ENCODE measurements at places on chromosomes 2 and 18.

DNA sequence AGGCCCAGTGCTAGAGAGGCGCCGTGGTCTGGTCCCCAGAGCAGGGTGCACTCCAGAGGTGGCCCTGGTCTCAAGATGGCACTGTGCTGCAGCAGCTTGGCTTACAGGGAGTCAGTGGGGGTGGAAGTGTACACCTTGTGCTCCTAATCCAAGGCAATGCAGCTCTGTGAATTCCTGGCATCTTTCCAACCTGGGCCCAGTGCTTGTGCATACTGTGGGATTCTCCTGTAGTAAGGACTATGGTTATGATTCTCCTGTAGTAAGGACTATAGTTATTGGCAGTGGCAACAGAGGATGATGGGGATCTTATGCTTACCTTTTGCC lies 616.7 kb upstream of the REG3G start:
- DNase-seq: no peak

- no peak for DNase-seq
Measured at GRCh38 chr2:191806396-191806795, 40.5 kb downstream of the CAVIN2 start.

DNA sequence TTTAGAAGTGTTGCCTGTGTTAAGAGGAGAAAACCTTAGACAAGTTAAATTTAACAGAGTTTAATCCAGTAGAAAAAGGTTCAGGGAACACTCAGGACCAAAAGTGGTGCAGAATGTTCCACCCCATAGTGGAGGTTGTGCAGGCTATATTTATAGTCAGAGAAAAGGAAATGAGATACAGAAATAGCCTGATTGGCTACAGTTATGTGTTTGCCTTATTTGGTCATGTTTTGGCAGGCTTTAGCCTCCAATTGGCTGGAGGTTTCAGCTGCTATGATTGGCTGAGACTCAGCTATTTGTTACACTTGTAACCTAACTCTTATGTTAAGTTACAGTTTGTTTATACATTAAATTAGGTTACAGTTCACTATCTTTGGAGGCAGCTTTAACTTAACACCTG lies 4.2 kb downstream of the STAMBP start:
- DNase-seq: no peak

- no peak for DNase-seq
Measured at GRCh38 chr2:161250864-161251436, 57.3 kb upstream of the PSMD14 start.

DNA sequence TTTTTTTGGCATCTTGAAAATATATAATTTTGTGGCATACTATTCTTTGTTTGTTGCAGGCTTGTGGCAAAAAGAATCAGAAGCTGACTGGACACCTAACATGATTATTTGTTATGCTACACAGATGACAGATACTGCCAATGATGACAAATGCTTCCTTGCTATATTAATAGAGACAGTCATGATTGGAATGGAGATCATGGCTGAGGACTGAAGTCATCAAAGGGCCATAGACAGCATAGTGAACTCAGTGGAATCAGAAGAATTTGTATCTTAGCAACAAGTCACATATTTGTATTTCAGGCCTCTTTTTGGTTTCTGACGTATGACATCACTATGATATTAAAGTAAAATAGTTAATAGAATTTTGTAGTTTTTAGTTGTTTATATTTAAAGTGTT lies 1003.8 kb upstream of the DDX18 start:
- DNase-seq: no peak

DNA sequence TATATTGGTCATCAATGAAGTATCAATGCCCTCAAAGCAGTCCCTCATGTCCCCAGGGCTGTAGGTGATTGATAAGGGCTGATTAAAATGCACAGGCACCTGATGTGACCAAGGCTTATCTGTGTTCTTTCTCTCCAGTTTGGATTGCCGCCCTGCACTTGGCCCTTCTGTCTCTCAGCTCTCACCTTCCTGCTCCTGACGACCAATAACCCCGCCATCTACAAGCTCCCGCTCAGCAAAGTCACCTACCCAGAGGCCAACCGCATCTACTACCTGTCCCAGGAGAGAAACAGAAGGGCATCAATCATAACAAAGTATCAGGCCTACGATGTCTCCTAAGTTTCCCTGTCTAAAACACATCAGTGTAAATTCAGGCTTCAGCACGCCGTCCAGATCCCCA lies 41.8 kb upstream of the SLC14A1 start:
- no peak for DNase-seq

DNA sequence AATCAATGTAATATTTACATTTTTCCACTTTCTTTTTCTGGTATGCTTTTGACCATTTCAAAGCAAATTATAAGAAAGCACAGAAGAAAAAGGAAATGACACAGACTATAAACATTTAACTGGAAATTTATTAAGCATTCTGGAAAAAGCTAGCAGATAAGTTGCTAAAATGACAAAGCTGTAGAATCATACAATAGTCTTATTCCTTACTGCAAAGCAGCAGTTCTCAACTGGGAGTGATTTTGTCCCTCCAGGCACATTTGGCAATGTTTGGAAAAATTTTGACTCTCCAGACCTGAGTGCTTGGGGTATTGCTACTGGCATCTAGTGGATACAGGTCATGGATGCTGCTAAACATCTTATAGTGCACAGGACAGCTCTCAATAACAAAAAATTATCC lies 75.1 kb downstream of the MBD5 start:
- DNase-seq: no peak

GRCh38 chr2:189927823-189928222 lies 134.7 kb downstream of the MSTN start:
- no peak for DNase-seq

DNA sequence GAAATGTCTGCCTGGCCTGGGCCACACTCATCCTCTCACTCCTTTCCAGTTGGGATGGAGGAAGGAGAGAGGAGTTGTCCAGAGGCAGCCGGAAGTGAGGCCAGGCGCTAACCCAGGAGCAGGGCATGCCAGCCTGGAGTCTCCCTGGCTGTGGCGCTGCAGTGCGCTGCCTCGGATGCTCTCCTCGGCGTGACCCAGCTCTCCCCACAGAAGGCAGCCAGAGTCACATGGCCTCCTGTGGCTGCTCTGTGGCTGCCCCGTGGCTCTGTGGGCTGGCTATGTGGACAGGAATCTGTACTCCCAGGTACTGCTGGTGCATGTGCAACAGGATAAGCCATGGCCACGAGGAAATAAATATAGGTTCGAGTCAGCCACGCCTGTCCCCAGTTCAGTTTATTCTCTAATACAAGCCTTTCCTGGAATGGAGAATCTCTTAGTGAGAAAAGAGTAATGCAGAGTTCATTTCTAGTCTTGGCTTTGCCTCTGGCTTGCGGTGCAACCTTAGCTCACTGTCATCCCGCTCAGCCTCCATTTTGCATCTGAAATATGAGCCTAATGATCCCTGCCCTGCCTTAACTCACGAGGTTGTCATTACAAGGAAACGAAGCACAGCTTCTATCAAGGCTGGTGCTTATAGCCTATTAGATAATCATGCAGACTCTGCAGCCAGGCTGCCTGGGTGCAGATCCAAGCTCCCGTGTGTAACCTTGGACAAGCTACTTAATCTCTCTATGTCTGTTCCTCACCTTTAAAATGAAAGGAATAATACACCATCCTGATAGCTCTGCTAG lies 106.3 kb downstream of the ANTXR1 start:
- DNase-seq: no peak

DNA sequence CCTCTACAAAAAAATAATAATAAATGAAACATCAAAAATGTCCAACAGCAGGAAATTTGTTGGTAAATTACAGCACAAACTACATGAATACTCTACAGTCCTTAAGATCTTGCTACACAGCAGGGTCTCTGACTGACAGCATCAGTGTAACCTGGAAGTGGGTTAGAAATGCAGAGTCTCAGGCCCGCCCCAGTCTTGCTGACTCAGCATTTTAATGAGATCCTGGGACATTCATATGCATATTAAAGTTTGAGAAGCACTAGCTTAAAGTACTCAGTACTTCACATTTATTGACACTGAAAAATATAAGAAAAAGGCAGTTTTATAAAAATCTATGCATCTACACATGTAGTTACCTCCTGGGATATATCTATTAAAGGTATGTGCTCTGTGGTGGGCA lies 21.7 kb downstream of the ST3GAL5 start:
- DNase-seq: no peak

- no peak for DNase-seq
Measured at GRCh38 chr2:110713513-110714362, 18.6 kb upstream of the ACOXL start.

GRCh38 chr2:233982421-233983121 lies 65.4 kb downstream of the TRPM8 start:
- DNase-seq: no peak

GRCh38 chr2:105375001-105375561 lies 23.8 kb downstream of the FHL2 start:
- DNase-seq: no peak

DNA sequence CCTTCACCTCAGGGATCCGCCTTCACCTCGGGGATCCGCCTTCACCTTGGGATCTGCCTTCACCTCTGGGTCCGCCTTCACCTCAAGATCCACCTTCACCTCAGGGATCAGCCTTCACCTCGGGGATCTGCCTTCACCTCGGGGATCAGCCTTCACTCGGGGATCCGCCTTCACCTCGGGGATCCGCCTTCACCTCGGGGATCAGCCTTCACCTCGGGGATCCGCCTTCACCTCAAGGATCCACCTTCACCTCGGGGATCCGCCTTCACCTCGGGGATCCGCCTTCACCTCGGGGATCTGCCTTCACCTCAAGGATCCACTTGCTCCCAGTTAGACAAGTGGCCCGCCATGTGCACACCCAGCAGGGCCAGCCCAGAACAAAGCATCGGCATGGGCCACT lies 7.3 kb downstream of the KIF1A start:
- DNase-seq: no peak

GRCh38 chr2:147006736-147007141 lies 838.1 kb upstream of the ACVR2A start:
- no peak for DNase-seq

DNA sequence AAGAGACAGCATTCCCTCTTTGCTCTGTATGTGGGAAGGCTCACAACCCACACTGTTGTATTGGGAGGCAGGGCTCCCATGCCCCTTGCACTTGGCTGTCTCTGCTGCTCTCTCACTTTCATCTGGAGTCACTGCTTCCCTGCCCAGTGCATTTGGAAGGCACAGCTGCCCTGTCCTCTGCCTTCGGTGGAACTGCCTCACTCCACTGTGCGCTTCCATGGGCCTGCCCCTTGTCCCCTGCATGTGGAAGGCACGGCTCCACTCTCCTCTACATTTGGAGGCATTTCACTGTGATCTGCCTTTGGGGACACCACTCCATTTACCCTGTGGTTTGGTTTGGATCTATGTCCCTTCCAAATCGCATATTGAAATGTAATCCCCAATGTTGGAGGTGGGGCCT lies 9.1 kb upstream of the PROM2 start:
- no peak for DNase-seq

DNA sequence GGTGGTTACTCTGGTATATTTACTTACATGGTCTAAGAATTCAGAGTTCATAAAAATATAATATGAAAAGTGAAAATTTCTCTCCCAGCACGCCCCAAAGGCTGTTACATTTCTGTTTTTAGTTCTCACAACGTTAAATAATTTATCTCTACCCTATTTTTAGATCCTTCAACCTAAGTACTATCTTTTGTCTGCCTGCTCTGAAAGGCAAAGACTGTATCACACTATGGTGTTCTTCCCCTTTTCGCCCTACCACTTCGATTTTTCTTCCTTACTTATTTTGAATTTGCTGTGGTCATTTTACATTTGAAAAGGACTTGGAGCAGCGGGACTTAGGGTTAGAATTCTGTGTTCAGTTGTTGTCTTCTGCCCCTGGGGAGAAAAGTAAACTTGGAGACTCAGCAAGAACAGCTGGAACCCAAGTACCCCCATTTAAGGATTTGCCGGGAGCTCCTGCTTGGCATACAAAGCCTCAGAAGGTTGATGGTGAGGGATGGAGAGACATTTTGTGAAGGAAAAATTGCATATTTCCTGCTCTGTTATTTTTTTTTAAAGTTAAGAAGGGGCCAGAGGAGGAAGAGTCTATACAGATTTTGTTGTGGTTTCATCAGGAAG lies 19.0 kb downstream of the ADAM23 start:
- DNase-seq: no peak

DNA sequence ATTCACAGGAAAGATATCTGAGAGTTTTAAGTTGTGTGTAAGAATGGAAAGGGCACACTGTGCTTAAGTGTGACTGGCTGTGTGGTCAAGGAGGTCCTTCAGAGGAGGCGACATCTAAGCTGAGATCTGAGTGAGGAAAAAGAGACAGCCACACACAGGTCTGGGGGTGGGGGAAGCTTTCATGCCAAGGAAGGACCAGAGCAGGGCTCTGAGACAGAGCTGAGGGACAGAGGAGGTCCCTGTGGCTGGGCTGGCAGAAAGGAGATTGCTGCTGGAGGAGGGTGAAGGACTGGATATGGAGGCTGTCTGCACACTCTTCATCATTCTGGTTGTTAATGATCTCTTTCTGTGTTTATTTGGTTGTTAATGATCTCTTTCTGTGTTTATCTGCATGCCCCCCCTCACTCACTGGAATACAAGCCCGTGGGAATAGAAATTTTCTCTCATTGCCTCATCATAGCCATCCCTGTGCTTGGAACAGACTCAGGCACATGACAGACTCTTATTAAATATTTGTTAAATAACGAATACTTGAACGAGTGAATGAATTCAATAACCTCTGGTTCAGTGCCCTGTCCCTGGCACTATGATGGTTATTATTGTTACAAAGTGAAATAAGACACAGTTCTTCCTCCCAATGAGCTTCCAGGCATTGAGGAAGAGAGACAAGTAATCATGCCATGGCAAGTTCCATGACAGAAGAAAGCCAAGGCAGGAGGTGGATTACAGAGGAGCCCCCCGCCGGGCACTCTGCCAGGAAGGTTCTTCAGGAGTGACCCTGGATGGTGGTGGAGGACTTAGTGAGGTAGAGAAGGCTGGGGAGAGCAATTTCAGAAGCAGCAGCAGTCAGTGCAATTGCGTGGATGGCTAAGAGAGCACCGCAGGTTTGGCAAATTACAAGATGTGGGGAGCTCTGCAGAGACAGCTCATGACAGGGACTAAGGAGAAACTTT lies 399.4 kb upstream of the HS6ST1 start:
- no peak for DNase-seq

DNA sequence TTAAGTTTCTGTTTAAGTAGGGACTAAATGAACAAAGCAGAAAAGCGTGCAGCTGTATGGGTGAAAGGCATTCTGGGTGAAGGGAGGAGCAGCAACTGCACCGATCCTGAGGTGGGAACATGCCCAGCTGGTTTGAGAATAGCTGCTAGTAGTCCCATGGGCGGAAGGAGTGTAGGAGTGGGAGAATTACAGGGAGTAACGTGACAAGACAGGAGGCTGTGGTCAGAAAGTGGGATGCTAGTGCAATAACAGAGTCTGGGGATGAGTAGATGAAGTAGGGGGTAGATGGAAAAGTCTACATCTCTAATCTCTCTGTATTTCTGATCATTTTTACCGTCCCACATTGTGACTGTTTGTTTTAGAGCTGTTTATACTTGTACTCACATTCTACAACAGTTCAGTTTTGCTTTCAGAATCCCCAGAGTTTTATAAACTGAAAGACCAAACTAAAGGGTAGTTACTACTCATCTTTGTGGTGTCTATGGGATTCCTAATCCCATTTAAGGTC lies 118.9 kb downstream of the LCLAT1 start:
- DNase-seq: no peak

DNA sequence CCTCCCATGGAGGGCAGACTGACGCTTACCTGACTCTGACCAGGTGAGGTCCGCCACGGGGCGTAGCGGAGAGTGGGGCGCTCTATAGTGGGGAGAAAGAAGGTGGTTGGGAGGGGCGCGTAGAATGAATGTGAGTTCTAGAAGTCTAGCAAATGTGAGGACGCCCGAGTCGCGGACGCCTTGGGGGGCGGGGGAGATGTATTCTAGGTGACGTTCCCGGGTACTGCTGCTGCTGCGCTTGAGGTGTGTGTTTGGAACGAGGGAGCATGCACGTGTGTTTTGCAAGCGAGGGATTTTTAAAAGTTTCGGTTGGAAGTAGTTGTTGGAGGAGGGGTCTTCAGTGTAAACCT lies 758 bp downstream of the RIF1 start:
- DNase-seq: no peak
